Activated CD8-positive, alpha-beta T cell treated with anti-CD3 and anti-CD28 coated beads, Interleukin-2, amount 10 ng/mL, durations not matched to agents 7 days and 5 days (primary cell): ENCODE measurements at places on chromosomes 3 and 15. TPM values are rescaled to one million over a fixed set of nuclear protein-coding genes. Genes with fewer than 3 reads are reported as not detected.

The TRAK1 gene
- 28.7 TPM for total RNA-seq

DNA sequence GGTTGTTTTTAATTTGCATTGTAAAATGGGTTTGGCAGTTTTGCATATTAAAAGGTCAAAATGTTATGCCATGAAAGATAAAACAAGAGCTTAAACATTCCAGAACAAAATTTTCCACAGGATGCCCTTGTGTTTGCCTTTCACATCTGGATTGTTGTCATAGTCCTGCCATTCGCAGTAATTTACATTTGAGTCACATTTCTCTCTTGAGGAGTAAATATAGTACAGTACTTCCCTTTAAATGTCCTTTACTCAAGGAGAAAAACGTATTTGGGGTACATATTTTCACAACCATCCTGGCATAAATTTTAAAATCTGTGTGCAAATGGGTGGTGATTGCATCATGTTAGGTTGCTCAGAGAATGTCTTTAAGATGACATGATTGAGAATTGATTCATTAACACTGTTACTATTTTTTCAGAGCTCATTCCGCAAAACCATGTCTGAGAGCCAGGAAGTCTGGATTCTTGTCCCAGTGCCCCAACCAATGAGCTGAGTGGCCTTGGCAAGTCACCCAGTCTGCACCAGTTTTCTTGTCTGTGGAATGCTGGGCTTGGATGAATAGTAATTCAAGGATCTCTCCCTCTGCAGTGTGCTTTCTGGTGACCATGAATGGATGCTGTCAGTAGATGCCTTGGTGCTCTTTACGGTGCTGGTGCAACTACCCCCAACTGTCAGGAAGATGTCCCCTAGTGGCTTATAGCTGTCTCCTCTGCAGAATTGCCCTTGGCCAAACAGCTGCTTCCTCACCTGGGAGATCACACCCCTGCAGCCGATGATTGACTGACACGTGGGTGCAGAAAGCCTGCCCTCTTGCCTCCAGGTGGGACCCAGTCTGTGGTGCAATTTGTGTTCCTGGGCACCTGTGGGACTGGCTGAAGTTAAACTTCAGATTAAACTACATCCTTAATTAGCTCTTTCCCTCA, 43.0 kb downstream of the ABHD5 start:
- H3K36me3 ChIP-seq: no peaks in the 10 kb centered on the region
- DNase-seq: no peak

DNA sequence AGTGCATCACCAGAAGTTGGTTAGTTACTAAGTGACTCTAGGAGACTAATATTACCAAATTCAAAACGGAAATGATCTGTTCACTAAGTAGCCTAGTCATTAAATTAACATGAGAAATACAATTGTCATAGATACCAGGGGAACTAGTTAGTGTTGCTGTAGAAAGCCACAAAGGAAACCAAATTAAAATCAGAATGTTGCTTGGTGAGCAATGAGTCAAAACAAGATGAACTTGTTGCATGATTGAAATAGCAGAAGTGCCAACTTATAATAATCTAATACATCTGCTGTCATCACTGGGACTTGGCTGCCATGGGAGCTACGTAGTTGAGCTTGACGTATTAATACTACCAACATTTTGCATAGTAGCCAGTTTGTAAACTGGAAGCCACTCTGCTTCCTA, 458.1 kb downstream of the DIPK2A start:
- no peaks in the 10 kb centered on the region for H3K36me3 ChIP-seq
- H3K4me3 ChIP-seq: no peak overlapping the region
- DNase-seq: no peak
- no peak overlapping the region for H3K27ac ChIP-seq
- H3K27me3 ChIP-seq: no peaks in the 10 kb centered on the region
- H3K4me1 ChIP-seq: no peaks in the 10 kb centered on the region

The CLDN1 gene
- total RNA-seq: not detected

DNA sequence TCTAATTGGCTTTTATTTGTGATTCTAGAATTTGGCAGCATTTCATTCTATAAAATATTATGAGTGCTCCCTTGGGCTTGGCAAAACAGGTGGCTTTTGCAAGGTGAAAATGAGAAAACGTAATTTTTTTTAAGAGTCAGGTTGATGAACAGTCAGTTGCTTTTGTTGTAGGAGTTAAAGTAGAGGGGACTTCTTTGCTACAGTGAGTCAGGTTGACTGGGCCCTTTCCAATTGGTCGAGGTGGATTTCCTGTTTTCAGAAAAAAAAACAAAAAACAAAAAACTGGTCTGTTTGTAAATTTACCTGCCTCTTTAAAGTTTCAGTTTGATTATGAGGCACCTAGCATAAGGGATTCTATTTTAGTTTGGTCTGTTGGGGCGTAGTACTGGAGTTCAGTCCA, 1469.4 kb upstream of the GBE1 start:
- H3K27ac ChIP-seq: no peak overlapping the region
- H3K36me3 ChIP-seq: no peaks in the 10 kb centered on the region
- no peaks in the 10 kb centered on the region for H3K27me3 ChIP-seq
- DNase-seq: no peak
